ENCODE measurements at places on chromosomes 6 and 20.

- no peak for DNase-seq
Observed at GRCh38 chr6:169445661-169446581, 192.3 kb upstream of the THBS2 start.

GRCh38 chr6:88855541-88856147 is 107.8 kb downstream of the RNGTT start:
- DNase-seq = no peak

GRCh38 chr20:21391185-21391971 is 5.9 kb downstream of the NKX2-4 start:
- no peak for DNase-seq

- no peak for DNase-seq
Observed at GRCh38 chr6:17352302-17352701, 41.1 kb upstream of the CAP2 start.

GRCh38 chr6:157652601-157653363 is 170.3 kb upstream of the SNX9 start:
- no peak for DNase-seq

- no peak for DNase-seq
Observed at GRCh38 chr6:42175860-42176259, 2.7 kb downstream of the GUCA1A start.

DNA sequence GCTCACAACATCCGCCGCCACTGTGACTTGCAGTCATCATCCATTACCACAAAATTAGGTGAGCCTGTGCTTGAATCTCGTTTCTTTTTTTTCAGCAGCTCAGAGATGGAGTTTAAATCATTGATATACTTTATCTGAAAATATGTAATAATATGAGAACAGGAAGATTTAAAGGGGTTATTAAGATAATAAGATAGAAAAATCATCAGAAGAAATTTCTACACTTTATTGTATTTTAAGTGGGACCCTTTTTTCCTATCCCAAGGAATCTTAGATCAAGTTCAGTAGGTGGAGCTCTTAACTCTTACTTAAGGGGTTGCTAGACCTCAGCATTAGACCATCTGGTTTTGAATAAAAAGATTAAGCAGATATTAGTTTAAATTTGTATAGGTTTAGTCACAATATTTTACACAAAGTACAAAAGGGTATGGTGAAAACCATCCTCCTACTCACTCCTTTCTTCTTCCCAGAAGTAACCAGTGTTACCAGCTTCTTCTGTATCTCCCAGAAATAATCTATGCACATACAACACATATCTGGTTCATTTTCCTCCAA is 9.4 kb upstream of the NCOA7 start:
- DNase-seq = peak; percentile 46

- no peak for DNase-seq
Observed at GRCh38 chr6:149933461-149933860, 8.4 kb upstream of the ULBP2 start.

DNA sequence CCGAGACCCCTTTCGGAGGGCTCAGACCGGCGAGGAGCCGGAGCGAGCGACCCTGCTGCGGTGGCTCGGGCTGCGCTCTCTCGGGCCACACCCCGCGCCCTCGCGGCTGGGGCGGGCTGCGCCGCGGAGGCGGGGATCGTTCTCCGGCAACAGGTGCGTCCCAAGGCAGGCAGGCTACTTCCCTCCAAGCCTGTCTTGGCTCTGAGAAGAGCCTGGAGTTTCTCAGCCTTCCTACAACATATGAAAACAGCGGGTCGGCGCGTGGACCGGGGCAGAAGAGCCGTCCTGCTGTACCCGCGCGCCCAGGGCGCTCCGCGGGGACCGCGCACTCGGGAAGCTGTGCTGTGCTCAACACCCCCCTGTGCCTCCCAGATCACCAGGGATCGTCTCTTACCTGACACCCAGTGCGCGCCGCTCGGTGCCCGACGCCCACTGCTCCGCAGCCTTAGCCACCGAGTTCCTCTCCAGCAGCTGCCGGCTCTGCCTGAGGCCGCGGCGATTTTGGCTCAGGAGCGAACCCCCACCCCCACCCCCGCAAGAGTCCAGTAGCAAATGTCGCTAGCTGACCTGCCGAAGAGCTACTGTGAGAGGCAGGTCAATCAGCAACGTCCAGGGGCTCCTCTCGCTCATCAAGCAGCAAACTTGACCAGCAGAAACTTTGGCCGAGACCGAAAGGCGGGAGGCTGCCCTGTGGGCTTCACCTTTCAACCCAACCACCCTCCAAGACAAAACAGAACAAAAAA is 3.7 kb upstream of the OLIG3 start:
- no peak for DNase-seq

- peak; percentile 75 for DNase-seq
Observed at GRCh38 chr20:62019881-62020492, 45.7 kb downstream of the TAF4 start.

DNA sequence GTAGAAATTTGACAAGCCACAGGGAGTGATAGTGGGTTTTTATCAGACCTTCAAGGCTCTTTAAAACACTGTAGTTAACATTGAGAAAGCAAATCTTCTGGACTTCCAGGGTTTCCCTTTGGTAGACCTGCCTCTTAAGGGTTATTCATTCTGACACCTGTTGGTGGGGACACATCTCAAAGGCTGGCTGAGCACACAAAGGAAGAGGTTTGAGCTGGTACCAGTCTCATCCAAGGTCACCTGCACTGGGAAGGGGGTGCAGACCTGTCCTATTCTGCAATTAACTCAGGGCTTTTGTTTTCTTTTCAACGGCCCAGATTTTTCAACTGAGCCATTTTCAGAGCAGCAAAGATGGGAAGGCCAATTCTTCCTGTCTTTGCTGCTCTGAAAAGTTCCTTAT is 45.6 kb downstream of the EDN1 start:
- DNase-seq = no peak

DNA sequence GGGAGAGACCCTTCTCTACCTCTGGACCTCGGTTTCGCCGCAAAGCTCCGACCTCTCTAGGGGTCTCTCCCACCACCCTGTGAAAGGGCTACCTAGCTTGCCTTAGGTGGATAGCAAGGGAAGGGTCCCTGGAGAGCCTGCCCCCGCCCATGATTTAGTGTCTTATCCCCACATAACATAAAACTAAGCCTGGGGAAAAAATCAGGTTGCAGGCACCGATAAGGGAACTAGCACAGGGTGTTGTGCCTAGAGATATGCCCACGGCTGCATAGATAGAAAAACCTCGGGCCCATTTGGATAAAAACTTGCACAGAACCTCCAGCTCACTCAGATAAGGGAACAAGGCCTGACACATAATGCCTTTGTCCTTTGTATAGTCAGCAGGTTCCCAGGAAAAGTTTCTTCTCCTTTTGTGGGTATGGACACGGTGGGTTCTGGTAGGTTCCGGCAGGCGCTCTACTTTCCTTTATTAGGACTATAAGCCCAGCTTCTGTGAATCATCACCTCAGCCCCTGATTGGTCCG is 846 bp downstream of the ZSCAN31 start:
- DNase-seq = no peak

GRCh38 chr20:40241596-40242343 is 447.3 kb downstream of the MAFB start:
- DNase-seq = no peak

DNA sequence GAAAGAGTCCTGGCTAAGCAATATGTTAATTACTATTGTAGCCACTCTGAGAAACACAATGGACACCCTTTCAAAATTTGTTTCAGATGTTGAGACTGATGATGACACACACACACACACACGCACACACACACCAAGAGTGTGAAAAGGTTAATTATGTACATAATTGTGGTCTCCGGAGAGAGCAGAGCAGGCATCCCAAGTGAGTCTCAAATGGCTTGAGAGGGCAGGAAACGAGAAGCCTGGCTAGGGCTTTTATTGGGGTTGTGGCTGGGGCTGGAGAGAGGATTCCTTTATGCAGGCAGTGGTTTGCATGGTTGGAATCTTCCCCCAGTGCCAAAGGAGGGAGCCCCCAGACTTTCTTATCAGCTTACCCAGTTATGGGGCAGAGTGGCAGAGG is 38.2 kb upstream of the NKX2-4 start:
- no peak for DNase-seq

DNA sequence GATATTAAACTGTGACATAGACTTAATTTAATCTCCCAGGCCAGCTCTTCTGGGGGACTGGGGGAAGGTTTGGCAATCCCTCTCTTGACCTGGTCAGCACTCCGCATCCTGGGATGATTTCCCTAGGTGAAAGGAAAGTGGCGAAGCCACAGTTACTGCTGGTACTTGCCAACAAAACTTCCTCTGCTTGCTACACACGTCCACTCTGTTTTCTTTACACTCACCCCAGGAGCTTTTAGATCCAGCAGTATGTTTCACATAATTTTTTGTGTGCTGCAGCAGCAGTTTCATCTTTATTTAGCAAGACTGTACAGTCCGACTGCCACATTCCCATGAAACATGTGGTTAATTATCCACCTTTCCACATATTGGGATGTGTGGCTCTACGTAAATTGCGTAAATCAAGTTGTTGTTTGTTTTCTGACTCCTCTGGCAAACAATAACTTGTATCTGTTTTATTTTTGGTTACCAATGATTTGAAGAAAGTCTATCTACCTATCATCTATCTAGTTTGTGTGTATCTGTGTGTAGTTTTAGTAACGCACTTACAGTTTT is 284.0 kb downstream of the PHF3 start:
- no peak for DNase-seq

DNA sequence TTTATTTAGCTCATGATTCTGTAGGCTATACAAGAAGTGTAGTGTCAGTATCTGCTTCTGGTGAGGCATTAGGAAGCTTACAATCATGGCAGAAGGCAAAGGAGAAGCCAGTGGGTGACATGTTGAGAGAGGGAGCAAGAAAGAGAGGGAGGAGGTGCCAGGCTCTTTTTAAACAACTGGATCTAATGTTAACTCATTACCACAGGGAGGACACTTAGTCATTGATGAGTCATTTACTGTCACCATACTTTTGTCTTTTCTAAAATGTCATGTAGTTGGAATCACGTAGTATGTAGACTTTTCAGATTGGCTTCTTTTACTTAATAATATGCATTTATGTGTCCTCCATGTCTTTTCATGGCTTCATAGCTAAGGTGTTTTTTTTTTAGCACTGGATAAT is 58.1 kb downstream of the NUS1 start:
- DNase-seq = no peak

- no peak for DNase-seq
Observed at GRCh38 chr6:14075095-14075503, 42.5 kb upstream of the CD83 start.

DNA sequence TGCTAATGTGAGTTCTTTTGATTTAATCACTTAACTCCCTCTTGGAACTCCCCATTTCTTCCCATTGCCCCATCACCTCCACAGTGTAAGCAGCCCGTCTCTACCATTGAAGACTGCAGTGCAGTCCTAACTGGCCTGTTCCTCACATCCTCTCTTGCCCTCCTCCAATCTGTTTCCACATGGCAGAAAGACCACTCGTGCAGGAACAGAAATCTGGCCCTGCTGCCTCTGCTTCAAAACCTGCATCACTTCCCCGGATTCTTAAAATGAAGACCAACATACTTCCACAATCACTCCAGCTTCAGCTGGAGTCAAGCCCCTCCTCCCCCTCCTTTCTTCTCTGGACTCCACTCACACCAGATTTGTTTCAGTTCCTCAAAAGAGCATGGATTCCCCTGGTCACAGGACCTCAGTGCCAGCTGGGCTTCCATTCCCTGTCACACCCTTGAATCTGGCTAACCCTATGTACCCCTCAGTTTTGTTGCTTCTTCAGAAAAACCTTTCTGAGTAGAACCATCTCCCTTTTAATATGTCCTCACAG is 802.3 kb downstream of the MAFB start:
- peak; percentile 38 for DNase-seq

DNA sequence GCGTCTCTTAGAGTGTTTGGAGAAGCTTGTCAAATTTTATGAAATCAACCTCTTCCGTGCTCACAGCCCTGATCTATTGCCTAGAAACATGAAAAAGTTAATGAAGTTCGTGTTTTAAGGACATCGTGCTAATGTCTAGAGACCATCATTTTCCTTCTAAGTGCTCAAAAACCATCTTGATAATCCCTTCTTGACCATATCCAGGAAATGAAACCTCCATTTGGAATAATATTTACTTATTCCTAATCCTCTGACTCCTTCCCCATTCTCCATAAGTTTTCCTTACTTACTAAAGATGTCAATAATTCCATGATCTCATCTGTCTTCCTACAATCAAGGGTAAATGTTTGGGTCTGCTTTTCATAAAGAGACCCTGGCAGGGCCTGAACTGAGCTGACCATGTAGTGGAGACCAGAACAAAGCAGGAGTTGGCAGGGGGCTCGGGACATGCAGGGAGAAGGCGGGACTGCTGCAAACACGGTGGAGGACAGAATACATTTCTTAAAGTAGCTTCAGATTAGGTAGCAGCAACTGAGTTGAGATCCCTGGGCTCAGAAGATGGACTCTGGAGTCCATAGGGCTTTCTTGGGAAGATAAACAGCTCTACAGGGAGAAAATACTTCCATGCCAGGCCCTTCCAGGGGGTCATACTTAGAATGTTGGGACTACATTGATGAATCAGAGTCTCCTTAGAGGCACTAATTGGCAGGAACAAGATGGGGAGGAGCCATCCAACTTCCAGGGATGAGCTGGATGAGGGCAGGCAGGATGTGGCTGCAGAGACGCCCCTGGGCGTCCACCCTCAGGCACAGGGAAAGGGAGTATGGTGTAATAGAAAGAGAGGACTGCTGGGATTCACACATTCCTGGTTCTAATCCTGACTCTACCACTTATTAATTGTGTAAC is 100.7 kb downstream of the RIN2 start:
- no peak for DNase-seq

- DNase-seq = no peak
Observed at GRCh38 chr6:42766163-42766670, 15.6 kb upstream of the BICRAL start.

DNA sequence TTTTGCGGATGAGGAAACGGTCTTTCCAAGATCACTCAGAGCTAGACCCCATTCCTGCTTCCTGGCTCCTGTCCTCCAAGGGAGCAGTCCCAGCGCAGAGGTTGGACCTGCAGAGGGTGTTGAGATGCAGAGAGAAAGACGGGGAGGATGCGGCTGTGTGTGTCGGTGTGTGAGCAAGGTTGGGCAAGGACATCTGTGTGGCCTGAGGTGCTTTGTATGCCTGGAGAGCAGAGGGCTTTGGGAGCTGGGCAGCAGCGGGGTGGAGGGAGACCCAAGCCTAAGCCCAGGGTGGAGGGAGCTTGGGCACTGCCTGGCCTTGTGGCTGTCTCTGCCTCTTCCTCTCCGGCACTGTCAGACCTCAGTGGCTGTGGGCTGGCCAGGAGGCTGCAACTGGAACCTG is 147.4 kb upstream of the RNF24 start:
- no peak for DNase-seq

- no peak for DNase-seq
Observed at GRCh38 chr6:79038061-79038460, 40.0 kb downstream of the PHIP start.

GRCh38 chr20:45792317-45793118 is 764 bp downstream of the DNTTIP1 start:
- DNase-seq = no peak

- DNase-seq = no peak
Observed at GRCh38 chr6:112332274-112332673, 14.9 kb upstream of the RFPL4B start.

GRCh38 chr6:15061180-15061641 is 184.7 kb upstream of the JARID2 start:
- no peak for DNase-seq

- no peak for DNase-seq
Observed at GRCh38 chr20:2133318-2134183, 31.9 kb downstream of the STK35 start.

GRCh38 chr20:8438748-8439147 is 306.7 kb downstream of the PLCB1 start:
- no peak for DNase-seq

GRCh38 chr6:82894653-82895259 is 170.9 kb downstream of the UBE3D start:
- no peak for DNase-seq

- no peak for DNase-seq
Observed at GRCh38 chr6:150568560-150568959, 31.1 kb upstream of the PLEKHG1 start.
